ENCODE measurements at places on chromosomes 11 and 22.

GRCh38 chr11:60934790-60935605 is 10.7 kb downstream of the TMEM132A start:
- DNase-seq: no peak

GRCh38 chr11:10452211-10452767 is 2.8 kb upstream of the AMPD3 start:
- DNase-seq: no peak

GRCh38 chr11:73760135-73760678 is 667 bp downstream of the RAB6A start:
- no peak for DNase-seq

GRCh38 chr11:82321206-82321605 is 412.5 kb downstream of the FAM181B start:
- no peak for DNase-seq

DNA sequence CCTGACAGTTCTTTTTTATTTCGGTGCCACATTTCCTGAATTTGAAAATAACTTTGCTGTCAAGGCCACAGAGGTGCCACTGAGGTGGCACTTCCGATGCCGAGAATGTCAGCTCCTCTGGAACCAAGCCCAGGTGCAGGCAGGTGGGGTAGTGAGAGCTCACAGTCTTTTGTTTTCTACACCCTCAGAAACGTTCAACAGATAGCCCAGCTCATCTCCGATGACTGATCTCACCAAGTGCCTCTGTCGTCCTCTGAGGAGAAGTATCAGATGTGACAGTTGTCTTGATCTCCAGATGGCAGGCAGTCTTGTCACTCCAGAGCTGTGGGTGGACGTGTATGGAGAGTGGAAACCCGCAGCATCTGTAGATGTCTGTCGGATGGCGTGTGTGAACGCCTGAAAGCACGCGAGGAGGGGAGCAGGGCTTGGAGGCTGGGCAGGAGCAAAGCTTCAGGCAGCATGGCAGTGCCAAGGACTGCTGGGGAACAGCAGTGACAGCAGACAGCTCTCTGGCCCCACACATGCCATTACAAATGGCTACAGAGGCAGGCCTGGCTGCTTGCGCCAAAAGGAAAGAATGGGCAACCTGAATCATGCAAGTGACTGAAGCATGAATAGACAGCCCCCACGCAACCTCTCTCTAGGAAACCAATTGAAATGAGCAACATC is 877.0 kb downstream of the OPCML start:
- no peak for DNase-seq

- no peak for DNase-seq
Observed at GRCh38 chr11:60130496-60130895, 42.0 kb downstream of the MS4A2 start.

DNA sequence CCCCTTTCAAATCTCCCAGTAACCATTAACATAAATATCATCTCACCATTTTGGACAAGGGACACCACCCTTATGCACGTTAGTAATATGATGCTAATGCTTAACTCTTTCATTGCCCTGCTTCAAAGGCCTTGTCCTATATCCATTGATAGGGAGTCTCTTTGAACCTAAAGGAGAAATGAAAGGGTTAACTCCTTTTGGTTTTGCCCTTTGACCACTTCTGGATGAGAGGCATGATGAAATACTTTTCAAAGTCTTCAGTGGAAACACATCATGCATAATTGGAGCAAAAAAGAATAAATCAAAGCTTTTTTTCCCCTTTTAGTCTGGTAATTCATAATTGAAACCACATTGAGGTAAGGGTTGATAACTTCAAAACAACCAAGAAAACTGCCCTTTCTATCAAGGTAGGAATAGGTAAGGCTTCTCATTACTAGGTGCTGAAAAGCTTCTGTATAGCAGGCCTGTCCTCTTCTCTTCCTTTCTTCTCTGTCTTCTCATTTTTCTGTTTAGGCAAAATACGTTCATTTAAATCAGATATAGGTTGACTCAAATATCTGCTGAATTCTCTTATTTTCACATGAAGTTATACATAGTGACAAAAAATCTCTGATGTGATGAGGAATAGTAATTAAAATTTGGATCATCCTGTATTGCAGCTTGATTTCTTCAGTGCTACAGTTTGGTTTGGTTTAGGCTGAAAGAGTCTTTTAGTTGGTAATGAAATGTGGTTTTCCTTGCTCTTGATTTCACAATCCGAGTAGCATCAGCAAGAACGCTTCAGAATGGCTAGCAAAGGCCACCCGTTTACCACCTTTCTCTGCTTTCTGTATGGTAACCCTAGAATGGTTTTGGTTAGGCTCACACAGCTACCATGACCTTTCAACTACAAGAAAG is 94.8 kb downstream of the EXT2 start:
- no peak for DNase-seq

GRCh38 chr11:126804363-126804762 is 196.2 kb downstream of the KIRREL3 start:
- DNase-seq: no peak

DNA sequence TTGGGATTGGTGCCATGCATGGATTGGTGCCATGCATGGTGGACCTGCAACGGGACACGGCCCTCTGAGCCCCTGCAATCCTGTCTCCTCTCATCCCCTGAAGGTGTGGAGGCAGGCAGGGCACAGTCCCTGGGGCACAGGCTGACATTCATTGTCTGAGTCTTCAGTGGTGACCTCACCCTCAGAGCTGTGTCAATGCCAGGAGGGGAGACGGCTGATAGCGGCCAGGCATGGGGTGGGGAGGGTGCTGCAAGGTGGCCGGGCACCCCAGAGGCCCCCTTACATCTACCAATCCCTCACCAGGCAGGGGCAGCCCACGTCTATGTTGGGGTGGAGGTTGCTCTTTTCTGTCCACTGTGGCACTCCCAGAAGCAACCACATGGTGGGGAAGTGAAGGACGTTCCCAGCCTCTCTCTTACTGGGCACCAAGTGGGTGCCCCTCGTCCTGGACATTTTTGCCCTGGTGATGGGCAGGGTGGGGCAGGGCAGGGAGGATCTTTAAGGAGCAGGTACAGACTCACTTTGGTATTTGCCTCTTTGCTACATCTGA is 47.6 kb downstream of the NECTIN1 start:
- no peak for DNase-seq

- no peak for DNase-seq
Observed at GRCh38 chr11:125626288-125626950, 1.5 kb downstream of the CHEK1 start.

DNA sequence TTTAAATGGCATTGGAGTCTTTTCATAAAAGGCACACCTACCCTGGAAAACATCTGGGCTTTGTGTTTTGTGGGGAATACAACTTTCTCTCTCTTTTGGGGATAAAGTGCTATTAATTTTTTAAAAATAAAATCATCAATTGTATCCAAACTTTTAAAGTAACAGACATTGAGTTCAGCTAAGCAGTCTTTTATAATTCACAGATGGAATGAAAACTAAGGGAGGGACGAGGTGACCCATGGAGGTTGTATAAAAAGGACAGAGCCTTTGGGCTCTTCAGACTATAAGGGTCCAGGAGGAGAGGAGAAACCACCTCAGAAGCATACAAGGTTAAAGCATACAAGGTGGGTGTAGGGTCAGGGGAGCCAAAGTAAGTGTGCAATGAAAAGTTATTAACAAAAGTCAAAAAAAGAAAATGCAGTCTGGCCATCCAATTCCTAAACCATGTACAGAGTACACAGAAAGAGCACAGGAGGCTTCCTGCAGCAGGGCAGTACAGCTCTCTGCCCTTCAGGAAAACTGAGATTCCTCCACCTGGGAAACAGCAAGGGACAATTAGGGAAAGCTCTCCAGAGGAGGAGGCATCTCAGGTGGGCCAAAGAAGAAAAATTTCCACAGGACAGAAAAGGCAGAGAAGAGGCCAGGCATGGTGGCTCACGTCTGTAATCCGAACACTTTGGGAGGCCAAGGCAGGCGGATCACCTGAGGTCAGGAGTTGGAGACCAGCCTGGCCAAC is 10.5 kb downstream of the KLHL22 start:
- DNase-seq: no peak

DNA sequence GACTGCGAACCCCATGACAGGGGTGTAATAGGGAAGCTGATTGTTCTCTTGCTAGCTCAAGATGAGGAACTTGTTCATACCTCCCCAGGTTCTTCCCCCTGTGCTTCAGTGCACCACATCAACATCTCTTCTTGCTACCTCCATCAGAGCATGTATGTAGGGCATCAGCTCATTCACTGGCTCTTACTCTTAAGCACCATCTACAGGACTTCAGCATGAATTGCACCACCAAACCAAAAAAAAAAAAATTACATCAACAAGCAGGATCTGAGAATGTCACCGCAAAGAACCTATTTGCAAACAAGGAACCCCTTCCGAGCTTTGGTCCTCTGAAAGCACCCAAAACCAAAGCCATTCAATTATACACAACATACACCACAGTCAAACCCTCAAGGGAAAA is 2226.5 kb upstream of the RAG2 start:
- DNase-seq: no peak

DNA sequence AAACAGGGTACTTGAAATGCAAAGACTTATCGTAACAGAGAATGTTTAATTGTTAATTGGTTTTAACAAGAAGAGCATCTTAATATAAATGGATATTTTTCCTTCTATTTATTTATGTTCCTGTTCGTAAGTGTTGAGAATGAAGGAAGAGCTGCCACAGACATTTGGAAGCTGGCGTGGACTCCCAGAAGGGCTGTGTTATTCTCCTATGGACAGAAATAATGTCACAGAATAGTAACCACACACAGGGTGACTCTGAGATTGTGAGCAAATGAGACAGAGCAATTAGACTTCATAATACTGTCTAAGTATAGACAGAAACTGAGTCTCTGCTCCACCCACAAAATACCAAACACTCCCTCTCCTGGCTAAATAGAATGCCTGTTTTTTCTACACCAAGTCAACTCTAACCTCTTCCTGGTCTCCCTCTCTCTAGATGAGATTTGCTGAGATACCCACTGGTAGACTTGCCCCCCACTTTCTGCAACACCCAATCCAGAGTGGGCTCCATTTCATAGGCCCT is 6.1 kb downstream of the APOL3 start:
- DNase-seq: no peak

GRCh38 chr22:26474682-26475081 is 8.9 kb downstream of the HPS4 start:
- no peak for DNase-seq

DNA sequence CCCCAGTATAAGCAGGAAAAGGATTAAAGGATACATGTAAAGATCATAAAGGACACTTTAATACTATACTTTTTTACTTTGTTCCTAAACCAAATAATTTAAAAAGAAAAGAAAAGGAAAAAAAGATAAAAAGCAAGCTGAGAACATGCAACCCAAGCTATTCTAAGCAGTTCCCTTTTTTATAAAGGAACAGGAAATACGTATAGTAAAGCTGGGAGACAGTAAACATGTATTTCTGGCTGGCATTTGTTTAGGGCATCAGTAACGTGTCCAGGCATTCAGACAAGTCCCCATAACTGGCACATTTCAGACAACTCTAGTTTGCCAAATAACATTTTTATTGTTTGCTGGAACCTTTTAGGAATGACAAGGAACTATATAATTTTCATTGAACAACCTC is 24.9 kb downstream of the BCO2 start:
- DNase-seq: no peak

DNA sequence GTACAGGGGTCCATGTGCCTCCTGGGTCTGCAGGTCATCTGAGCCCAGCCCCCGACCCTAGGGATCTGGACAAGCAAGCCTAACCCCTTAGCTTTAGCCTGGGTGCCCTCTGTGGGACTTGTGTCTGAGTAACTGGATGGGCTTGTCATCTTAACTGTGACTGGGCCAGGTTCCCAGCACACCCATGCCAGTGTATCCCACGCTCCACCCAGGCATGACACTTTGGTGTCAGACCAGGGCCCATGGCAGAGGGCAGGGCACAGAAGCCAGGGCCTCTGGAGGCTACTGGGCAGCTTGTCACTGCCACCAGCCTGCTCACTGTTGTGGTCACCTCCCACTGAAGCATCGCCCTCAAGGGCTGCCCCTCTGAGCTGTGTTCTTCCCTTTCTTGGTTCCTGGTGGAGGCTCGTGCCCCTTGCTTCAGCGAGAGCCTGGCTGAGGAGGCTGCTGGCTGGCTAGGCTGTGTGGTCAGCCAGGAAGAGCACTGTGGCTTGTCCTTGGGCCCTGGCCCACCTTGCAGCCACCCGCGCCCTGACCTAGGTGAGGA is 80.8 kb downstream of the ST3GAL4 start:
- no peak for DNase-seq

DNA sequence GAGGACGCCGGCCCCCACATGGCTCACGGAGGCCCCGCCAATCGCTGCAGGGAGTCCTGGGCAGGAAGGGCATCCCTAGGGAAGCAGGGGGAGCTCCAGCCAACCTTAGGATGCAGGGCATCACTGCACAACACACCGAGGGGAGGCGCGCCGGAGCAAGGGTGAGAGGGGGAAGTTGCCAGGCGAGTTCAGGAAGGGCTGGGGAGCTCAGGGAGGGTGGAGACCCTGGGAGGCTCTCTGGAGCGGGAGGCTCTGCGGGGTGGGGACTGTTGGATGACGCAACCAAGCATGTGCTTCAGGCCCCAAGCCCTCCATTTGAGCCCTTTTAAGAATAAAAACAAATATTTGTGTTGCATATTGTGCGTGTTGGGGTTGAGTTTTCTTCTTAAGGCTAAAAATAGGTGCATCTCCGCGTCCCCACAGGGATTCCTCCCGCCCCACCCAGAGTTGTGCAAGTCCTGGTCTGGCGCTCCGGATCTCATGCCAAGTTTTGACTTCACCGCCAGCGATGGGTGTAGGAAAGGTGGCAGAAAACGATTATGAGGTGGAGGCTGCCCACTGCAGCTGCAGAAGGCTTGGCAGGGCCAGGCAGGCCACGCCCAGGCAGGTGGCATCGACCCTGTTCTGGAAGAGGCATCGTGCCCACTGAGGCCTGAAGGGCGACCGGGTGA is 65.2 kb downstream of the WNT7B start:
- DNase-seq: no peak

- DNase-seq: no peak
Observed at GRCh38 chr11:19026862-19027261, 33.7 kb downstream of the MRGPRX2 start.

GRCh38 chr22:41280065-41280464 is 5.9 kb downstream of the RANGAP1 start:
- DNase-seq: no peak

DNA sequence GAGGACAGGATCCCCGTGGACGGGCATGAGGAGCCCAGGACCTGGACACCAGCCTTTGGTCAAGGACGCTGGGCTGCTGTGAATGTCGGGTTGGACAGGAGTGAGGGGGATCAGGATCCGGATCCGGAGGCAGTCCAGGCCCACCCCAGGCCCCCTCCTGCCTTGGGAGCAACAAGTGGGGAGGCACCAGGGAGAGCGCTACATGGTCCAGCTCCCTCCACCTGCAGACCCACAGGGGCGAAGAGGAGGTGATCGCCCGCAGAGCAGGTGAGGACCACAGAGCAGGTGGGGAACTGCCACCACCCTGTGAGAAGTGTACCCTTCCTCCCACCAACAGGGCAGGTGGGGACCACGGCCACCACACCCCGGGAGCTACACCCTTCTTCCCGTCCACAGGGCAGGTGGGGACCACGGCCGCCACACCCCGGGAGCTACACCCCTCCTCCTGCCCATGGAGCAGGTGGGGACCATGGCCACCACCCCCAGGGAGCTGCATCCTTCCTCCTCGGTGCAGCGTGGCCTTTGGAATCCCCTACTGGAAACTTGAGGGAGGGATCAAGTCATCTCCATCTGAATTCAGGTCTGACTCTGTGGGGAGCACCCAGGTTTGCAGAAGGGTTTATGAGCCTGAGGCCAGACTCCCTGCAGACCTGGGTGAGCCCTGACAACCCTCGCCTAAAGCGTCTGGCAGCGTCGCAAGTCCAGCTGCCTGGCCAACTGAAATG is 141.0 kb downstream of the BRD1 start:
- no peak for DNase-seq

- DNase-seq: no peak
Observed at GRCh38 chr11:44031549-44031948, 16.2 kb upstream of the ACCSL start.

GRCh38 chr11:8989453-8989852 is 14.3 kb downstream of the NRIP3 start:
- no peak for DNase-seq
